ENCODE measurements at places on chromosomes 11 and 22.

DNA sequence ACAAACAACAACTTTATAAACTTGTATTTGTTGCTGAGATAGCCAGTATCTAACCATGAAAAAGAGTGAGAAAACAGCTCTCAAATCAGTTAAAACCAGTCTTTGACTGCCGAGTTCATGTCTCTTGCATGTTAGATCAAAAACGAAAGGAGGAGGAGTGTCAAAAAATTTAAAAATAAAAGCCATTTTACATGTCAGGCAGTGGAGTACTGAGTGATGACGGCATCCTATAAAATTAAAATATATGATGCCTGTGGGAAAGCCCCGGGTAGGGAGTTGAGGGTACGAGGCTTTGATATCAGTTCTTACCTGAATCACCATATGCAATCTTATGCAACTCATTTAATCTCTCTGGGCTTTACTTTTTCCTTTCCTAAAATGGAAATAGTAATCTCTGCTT lies 117.3 kb downstream of the ETS1 start:
- DNase-seq = no peak
- peak overlapping the region; percentile 80 for H3K27ac ChIP-seq
- peak overlapping the region; percentile 38 for H3K4me3 ChIP-seq
- peaks cover 98% of the 10 kb centered on the region for H3K36me3 ChIP-seq
- H3K4me1 ChIP-seq = peaks cover 99% of the 10 kb centered on the region

DNA sequence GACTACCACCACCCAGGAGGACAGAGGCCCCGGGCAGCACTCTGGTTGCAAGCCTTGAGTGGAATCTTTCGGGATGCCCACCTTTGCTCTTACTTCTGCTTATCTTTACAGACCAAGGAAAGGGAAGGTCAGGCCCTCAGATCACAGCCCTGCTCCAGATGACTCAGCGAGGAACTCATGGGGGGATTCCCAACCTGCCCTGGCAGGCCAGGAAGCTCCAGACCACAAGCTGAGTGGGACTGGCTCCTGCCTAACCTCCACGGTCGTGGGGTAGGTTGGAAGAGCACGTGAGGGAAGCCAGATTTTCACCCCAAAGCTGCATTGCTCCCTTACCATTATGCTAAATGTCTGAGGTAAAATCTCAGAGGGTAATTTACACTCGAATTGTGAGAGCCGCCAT lies 11.8 kb downstream of the TBC1D10A start:
- peaks cover 93% of the 10 kb centered on the region for H3K4me1 ChIP-seq
- peaks cover 66% of the 10 kb centered on the region for H3K36me3 ChIP-seq
- DNase-seq = peak; percentile 38
- peak overlapping the region; percentile 50 for H3K27ac ChIP-seq
- no peak overlapping the region for H3K4me3 ChIP-seq
- H3K27me3 ChIP-seq = no peaks in the 10 kb centered on the region

- peak overlapping the region; percentile 81 for H3K27ac ChIP-seq
- H3K4me3 ChIP-seq = peak overlapping the region; percentile 83
- peaks cover 46% of the 10 kb centered on the region for H3K4me1 ChIP-seq
- H3K36me3 ChIP-seq = peaks cover 11% of the 10 kb centered on the region
- peaks cover 2% of the 10 kb centered on the region for H3K27me3 ChIP-seq
- no peak for DNase-seq
These were observed 471 bp upstream of the TMEM184B start for GRCh38 chr22:38273135-38273826.

DNA sequence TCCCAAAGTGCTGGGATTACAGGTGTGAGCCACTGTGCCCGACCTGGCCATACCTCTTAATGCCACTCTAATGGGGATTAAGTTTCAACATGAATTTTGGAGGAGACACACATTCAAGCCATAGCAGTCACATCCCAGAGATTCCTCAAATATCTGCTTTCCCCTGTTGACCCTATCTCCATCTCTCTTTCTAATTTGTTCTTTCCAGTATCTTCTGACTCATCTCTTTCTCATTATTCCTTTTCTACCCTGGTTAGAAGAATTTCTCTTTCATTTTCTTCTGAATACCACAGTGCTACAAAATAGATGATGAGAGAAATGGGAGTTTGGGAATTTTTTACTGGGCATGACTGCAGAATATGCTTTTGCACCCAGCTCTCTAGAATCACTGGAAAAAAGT lies 5.1 kb downstream of the OR10V1 start:
- no peaks in the 10 kb centered on the region for H3K36me3 ChIP-seq
- no peak overlapping the region for H3K27ac ChIP-seq
- no peaks in the 10 kb centered on the region for H3K4me1 ChIP-seq
- H3K27me3 ChIP-seq = peaks cover 15% of the 10 kb centered on the region
- no peak overlapping the region for H3K4me3 ChIP-seq

GRCh38 chr11:115144914-115145313 lies 359.3 kb downstream of the CADM1 start:
- DNase-seq = no peak
- no peak overlapping the region for H3K4me3 ChIP-seq
- H3K4me1 ChIP-seq = no peaks in the 10 kb centered on the region

GRCh38 chr11:121928597-121929580 lies 187.1 kb downstream of the BLID start:
- DNase-seq = no peak
- H3K27ac ChIP-seq = no peak overlapping the region
- H3K36me3 ChIP-seq = no peaks in the 10 kb centered on the region
- H3K4me3 ChIP-seq = no peak overlapping the region
- H3K4me1 ChIP-seq = no peaks in the 10 kb centered on the region
- no peaks in the 10 kb centered on the region for H3K27me3 ChIP-seq

DNA sequence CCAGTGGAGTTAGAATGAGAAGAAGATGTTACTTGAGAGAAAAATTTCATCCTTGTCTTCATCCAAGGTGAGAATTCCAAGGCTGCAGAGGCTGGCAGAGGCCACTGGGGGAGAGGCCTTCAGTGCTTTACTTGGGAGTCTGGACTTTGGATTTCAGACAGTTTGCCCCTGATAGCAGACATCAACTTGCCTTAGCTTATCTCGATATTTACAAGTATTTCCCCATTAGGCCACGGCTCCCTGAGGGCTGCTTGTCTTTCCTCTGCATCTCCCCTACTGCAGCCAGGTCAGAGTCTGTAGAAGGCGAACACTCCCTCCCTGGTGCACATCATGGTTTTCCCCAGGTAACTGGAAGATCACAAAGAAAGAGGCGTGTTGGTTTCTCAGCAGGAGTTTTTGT lies 29.9 kb upstream of the BSX start:
- no peaks in the 10 kb centered on the region for H3K4me1 ChIP-seq
- DNase-seq = no peak
- no peaks in the 10 kb centered on the region for H3K36me3 ChIP-seq
- H3K4me3 ChIP-seq = no peak overlapping the region

GRCh38 chr11:60263402-60263801 lies 17.1 kb upstream of the MS4A4A start:
- DNase-seq = no peak
- no peak overlapping the region for H3K27ac ChIP-seq
- H3K36me3 ChIP-seq = no peaks in the 10 kb centered on the region
- no peak overlapping the region for H3K4me3 ChIP-seq
- peaks cover 11% of the 10 kb centered on the region for H3K27me3 ChIP-seq
- H3K4me1 ChIP-seq = no peaks in the 10 kb centered on the region

GRCh38 chr11:134951305-134951700 lies 539.3 kb upstream of the B3GAT1 start:
- no peak overlapping the region for H3K4me3 ChIP-seq
- no peak overlapping the region for H3K27ac ChIP-seq
- no peaks in the 10 kb centered on the region for H3K36me3 ChIP-seq

GRCh38 chr11:66494935-66495334 lies 14.7 kb downstream of the DPP3 start:
- no peaks in the 10 kb centered on the region for H3K4me1 ChIP-seq
- DNase-seq = no peak
- no peak overlapping the region for H3K4me3 ChIP-seq
- no peak overlapping the region for H3K27ac ChIP-seq
- peaks cover 21% of the 10 kb centered on the region for H3K36me3 ChIP-seq
- H3K27me3 ChIP-seq = no peaks in the 10 kb centered on the region

DNA sequence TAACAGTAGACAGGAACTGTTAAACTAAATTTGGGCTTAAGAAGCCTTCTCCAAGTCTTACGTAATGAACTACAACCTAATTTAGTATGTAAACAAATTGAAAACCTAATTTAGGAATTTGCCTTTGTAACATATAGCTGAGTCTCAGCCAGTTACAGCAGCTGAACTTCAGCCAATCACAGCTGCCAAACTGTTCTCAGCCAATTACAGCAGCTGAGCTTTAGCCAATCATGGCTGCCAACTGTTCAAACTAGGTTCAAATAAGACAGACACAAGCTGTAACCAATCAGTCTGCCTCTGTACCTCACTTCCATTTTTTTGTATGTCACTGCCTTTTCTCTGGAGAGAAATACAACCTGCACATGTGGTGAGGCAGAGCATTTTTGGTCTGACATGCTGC lies 95.0 kb upstream of the CD44 start:
- H3K4me1 ChIP-seq = peaks cover 82% of the 10 kb centered on the region
- no peak overlapping the region for H3K4me3 ChIP-seq
- no peak overlapping the region for H3K27ac ChIP-seq
- peaks cover 4% of the 10 kb centered on the region for H3K27me3 ChIP-seq

DNA sequence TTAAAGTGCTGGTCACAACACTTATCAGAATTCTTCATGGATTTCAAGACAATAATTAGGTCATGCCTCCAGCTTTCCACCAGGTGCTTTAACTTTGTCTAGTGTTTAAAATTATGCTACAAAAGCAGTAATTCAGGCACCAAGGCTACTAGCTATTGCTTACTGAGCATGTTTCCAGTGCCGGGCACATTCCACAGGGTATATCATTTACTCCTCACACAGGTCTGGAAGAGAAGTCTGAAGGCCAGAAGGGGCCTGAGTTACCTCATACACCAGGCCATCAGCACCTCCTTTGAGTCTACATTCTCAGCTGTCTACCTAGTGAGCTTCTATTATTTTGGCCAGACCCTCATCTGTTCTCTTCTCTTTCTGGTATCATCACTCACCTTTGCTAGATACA lies 41.7 kb upstream of the LMO2 start:
- H3K4me3 ChIP-seq = no peak overlapping the region
- no peak overlapping the region for H3K27ac ChIP-seq
- DNase-seq = no peak
- H3K4me1 ChIP-seq = peaks cover 2% of the 10 kb centered on the region

DNA sequence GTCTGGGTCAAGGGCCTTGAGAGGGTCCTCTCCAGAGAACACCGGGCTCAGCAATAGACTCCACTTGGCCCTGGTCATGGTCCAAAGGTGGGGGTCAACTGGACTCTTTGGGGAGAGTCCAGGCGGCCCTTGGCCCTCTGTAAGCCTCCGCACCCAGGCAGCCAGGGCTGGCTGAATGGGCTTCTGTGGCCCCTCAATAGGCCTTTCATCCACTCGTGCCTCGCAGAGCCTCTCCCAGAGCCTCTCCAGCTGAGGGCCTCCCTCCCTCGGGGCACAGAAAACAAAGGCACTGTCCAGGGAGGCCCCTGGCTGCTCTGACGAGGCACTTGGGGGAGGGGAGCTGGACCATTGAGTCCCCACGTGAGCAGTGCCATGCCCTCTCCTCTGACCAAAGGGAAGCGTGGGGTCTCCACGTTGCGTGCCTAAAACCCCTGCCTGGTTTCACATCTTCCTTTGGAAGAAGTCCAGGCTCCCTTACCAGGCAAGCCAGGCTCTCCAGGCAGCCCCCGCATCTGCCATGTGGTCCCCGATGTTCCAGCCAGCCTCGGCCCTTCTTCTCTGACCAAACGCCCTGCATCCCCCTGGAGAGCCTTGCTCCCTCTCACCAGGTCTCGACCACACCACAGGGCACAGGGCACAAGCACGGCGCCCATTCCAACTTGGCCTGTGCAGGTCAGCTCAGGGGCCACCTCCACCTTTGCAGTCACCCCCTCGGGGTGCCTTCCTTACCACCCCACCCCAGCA lies 15.5 kb downstream of the KIAA0930 start:
- no peak overlapping the region for H3K4me3 ChIP-seq
- peaks cover 7% of the 10 kb centered on the region for H3K4me1 ChIP-seq
- no peaks in the 10 kb centered on the region for H3K27me3 ChIP-seq

- H3K27ac ChIP-seq = no peak overlapping the region
- no peaks in the 10 kb centered on the region for H3K27me3 ChIP-seq
- H3K4me3 ChIP-seq = no peak overlapping the region
- no peak for DNase-seq
- peaks cover 19% of the 10 kb centered on the region for H3K36me3 ChIP-seq
- H3K4me1 ChIP-seq = peaks cover 34% of the 10 kb centered on the region
These were observed 2.4 kb upstream of the KAT5 start for GRCh38 chr11:65709661-65710060.

- DNase-seq = no peak
- H3K4me3 ChIP-seq = no peak overlapping the region
- H3K4me1 ChIP-seq = peaks cover 12% of the 10 kb centered on the region
- no peaks in the 10 kb centered on the region for H3K36me3 ChIP-seq
- H3K27ac ChIP-seq = no peak overlapping the region
These were observed 35.3 kb upstream of the TBCEL start for GRCh38 chr11:120988603-120989002.

DNA sequence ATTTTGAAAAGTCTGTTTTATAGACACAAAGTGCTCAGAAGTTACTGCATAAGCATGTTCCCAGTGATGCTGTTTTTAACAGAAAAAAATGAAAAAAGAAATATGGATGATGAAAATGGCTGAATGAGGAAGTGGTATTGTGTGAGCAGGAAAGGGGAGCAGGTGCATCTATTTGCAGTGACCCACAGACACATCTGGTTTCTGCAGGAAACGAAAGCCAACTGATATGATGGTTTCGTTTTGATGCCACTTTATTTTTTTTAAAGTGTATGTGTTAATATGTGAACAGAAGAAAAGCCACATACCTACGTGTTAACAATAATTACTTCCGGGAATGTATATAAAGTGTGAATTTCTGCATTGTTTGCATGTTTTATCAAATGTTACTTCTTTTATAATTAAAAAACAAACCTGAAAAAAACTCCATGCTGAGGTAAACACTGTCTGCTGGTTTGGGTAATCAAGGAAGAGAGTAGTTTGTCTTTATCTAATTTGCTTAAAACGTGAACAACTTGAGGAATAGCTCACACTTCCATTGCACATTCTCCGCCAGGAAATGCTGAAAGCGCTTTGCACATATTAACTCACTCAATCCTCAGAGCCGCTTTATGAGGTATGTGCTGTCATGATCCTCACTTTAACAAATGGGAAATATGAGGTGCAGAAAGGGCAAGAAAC lies 1335.9 kb downstream of the TBC1D22A start:
- H3K4me3 ChIP-seq = peak overlapping the region; percentile 21
- peaks cover 5% of the 10 kb centered on the region for H3K36me3 ChIP-seq
- DNase-seq = peak; percentile 57
- peak overlapping the region; percentile 93 for H3K27ac ChIP-seq
- peaks cover 39% of the 10 kb centered on the region for H3K4me1 ChIP-seq
- H3K27me3 ChIP-seq = peaks cover 19% of the 10 kb centered on the region

GRCh38 chr11:127000981-127001380 lies 411 bp upstream of the KIRREL3 start:
- no peaks in the 10 kb centered on the region for H3K4me1 ChIP-seq
- no peak for DNase-seq
- no peaks in the 10 kb centered on the region for H3K36me3 ChIP-seq
- peaks cover 32% of the 10 kb centered on the region for H3K27me3 ChIP-seq

GRCh38 chr22:20430720-20431510 lies 6.7 kb downstream of the SCARF2 start:
- no peak overlapping the region for H3K27ac ChIP-seq
- peaks cover 73% of the 10 kb centered on the region for H3K27me3 ChIP-seq
- H3K36me3 ChIP-seq = no peaks in the 10 kb centered on the region
- peaks cover 23% of the 10 kb centered on the region for H3K4me1 ChIP-seq
- peak; percentile 65 for DNase-seq

Measured in activated CD4-positive, alpha-beta memory T cell treated with anti-CD3 and anti-CD28 coated beads, Interleukin-2, amount 10 ng/mL, durations not matched to agents 7 days and 5 days (primary cell).